RWPE1 (cell line): ENCODE measurements at places on chromosomes 3 and 15.

GRCh38 chr3:42658091-42658770, 4.7 kb downstream of the ZBTB47 start:
- DNase-seq: no peak

- peak; percentile 9 for DNase-seq
Observed at GRCh38 chr3:37862903-37863815, 1.5 kb downstream of the CTDSPL start.

DNA sequence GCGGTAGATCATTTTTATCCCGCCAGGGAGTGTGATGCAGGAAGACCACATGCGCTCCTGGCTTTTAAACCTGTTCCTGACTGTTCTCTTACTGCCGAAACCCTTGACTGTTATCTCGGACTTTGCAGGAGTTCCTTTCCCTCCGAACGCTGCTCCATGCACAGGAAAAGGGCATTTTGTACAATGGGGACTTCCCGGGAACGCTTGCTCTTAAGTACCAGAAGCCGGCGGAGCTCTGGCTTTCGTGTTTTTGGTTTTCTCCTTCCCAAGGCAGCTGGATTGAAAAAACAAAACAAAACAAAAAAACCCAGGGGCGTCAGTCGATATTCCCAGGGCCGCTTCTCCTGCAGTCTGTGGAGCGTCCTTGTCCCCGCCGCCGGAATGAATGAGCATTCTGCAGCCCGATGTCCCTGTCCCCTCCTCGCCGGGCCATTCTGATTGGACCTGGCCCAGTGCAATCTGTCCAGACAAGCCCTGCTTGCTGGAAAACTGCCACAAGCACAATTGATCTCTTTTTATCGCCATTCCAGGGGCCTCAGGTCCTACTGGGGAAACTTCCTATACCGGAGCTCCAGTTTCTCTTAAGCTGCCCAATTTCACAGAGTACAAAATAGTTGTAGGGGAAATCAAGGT, 44.8 kb downstream of the SLC6A1 start:
- DNase-seq: no peak

DNA sequence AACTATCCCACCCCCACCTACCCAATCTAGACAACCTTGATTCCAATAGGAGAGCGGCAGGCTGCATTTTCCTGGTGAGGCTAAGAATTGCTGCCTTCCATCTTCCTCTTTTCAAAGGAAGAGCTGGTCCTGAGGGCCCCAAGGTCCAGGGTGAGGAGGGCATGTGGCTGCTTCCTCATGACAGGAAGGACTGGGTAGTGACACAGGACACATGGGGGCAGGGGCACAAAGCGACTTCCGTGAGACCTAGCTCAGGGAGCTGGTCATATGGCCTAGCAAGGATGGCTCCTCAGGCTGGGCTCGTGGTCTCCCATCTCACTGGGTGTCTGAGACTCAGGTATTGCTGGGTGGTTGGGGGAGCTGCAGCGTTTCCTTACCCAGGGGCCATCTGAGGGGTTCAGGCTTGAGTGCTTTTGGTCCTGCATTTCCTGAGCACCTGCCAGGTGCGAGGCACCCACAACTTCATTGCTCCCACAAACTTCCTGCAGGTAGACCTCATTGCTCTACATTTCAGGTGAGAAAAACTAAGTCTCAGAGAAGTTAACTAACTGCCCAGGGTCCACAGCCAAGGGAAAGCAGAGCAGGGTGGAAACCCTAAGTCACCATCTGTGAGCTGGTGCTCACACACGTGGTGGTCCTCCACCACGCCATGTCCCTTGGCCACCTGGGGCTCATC, 160.0 kb upstream of the TLE3 start:
- no peak for DNase-seq

- DNase-seq: no peak
Observed at GRCh38 chr15:69398491-69398891, 15.7 kb upstream of the KIF23 start.

- no peak for DNase-seq
Observed at GRCh38 chr3:157027861-157028745, 131.8 kb downstream of the CCNL1 start.

DNA sequence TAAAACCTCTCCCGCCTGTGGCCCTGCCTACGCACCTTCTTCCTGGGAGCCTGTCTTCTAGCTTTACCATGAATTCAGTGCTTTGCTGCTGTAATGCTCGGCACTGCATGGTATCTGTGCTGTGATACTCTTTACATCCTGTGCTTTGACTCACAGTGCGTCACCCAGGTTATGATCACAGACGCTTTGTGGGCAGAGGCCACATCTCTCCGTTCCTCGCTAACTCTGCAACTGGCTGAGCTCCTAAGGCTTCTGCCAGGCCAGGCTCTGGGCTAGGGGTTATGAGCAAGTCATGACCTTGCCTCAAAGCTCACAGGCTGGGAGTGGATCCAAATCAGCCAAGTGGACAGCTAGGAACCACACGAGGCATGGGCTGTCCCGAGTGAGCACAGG, 23.2 kb downstream of the SPTBN5 start:
- DNase-seq: peak; percentile 79

DNA sequence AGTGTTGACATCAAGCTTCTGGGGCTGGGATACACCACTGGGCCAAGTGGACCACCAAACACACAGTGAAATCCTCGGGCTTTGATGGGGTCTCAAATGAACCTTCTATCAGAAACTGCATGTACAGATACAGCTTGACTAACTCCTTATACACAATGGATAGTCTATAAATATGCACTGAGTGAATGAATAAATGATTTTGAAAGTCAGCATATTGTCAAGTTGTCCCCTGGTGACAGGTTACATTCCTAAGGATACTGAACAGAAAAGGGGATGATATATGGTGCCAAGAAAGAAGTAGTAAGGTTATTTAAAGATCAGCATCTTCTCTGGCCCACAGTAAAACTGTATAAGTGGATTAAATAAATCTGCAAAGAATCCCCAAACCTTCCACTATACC, 159.4 kb upstream of the SLC2A2 start:
- no peak for DNase-seq

GRCh38 chr3:102512734-102513504, 78.1 kb downstream of the ZPLD1 start:
- peak; percentile 22 for DNase-seq

GRCh38 chr15:61201322-61201721, 27.8 kb downstream of the RORA start:
- no peak for DNase-seq

DNA sequence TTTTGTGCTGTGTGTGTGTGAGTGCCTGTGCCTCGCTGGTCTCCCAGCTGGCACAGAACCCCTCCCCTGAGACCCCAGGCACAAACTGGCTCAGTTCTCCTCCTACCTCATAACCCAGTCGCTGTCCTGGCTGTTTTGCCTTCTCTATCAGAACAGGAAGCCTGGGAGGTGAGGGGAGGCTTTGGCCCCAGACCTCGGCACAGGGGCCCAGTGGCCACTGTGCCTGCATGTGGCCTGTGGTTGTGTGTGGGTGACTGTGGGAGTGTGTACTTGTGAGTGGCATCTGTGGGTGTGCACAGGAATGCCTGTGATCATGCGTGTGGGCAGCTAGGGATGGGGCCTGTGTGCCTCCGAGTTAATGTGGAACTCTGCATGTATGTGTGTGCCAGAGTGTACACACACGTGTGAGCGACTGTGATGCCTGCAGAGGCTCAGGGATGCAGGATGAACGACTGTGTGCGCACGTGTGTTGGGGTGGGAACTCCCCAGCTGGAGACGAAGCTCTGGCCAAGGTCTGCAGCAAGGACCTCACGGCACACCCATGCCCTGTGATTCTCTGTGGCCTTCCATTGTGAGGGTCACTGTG, 32.3 kb downstream of the PSTPIP1 start:
- DNase-seq: no peak

DNA sequence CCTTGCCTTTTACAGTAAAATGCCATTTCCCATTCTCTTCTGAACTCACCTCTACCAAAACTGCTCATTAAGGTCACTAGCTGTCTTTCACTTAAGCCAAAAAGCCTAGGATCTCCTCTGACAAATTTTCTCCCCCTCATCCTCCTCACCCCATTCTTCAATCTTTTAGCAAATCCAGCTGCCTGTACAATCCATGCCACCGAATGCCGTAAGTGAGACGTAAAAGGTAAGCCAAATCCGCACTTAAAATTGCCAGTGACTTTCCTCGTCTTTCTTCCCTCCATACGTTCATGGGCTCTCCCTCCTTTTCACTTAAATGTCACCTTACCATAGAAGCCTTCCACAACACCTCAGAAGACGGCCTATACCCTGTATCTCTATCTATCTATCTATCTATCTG, 13.8 kb downstream of the PSMD6 start:
- DNase-seq: no peak

- peak; percentile 84 for DNase-seq
Observed at GRCh38 chr15:76139368-76140073, 79.7 kb downstream of the TMEM266 start.

GRCh38 chr3:167829071-167829470, 93.5 kb downstream of the SERPINI1 start:
- no peak for DNase-seq
